ENCODE measurements at places on chromosomes 12 and 14.

DNA sequence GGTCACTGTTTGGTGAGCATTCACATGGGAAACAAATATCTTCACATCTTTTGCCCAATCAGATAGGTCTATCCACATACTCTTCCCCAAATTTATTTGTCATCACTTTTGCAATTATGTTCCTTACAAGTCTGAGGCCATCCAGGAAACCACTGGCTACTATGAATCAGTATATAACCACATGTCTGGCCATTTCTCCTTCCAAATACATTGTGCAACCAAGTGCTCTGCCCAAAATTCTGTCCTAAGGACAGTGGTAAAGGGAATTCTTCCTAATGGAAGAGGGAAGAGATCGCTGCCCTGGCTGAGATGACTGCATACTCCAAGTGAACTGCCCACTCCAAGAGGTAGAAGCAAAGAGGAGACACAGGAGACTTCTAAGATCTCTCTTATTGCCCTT is 148.9 kb upstream of the MAX start:
- DNase-seq: peak; percentile 86

GRCh38 chr12:130288206-130288605 is 49.5 kb upstream of the PIWIL1 start:
- DNase-seq: no peak

- DNase-seq: no peak
Measured at GRCh38 chr14:104076743-104077142, 8.8 kb upstream of the ASPG start.

DNA sequence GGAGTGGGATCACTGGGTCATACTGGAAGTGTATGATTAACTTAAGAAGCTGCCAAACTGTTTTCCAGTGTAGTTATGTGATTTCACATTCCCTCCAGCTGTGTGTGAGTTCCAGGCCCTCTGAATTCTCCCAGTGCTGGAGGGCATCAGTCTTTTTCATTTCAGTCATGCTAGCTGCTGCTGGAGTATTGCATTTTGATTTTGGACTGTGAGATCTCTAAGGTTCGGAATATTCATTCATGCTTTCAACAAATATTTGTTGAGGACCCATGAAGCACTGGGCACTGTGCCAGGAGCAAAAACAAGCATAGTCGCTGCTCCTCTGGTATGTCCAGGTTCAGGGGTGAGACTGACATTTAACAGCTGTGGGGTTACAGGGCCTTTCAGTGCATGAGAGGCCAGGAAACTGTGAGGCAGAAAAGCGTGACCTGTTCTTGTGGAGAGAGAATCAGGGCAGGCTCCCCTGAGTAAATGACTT is 133.2 kb downstream of the SCARB1 start:
- DNase-seq: no peak

DNA sequence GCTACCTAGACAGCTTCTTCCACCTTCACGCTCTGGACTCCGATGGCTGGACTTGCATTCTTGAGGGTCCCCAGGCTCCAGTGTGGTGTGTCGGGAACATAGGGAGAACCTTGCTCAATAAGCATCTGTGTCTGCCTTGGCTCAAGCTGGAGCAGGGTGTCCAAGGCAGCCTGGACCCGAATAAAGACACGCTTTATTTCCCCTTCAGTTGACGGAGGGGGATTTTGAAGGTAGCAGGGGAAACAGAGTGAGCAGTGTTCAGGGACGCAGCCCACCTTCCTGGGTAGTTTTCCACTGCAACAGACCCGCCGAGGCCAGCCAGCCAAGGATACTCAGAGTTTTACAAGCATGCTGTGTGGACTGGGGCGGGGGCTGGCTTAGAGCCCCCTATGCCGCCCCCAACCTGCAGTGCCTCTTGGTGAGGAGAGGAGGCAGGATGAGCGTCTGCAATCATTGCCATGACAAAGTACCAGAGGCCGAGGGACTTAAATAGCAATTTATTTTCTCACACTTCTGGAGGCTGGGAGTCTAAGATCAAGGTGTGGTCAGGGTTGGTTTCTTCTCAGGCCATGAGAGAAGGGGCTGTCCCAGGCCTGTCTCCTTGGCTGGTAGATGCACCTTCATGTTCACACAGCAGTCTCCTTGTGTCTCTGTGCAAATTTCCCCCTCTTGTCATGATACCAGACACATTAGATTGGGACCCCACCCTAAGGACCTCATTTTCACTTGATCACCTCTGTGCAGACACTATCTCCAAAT is 201.2 kb downstream of the CHST11 start:
- no peak for DNase-seq

GRCh38 chr14:44898551-44898950 is 63.2 kb downstream of the KLHL28 start:
- no peak for DNase-seq

GRCh38 chr12:10838461-10838860 is 10.8 kb downstream of the PRR4 start:
- no peak for DNase-seq

GRCh38 chr12:7150356-7150755 is 20.2 kb downstream of the CLSTN3 start:
- no peak for DNase-seq

DNA sequence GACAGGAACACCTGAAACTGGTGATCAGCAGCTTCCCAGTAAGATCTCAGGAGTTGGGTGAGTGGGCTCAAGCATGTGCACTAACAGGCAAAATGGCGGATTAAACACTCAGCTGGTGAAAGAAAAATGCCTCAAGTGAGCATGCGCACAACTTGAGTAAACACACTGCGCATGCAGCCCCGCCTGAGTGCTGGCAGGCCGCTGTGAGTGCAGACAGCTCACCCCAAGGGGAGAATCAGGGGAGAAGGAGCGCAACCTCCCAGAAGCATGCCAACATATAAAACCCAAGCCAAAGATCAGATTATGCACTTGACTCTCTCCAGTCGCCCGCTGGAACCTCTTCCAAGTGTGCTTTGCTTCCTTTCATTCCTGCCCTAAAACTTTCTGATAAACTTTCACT is 125.8 kb downstream of the VRK1 start:
- DNase-seq: no peak

DNA sequence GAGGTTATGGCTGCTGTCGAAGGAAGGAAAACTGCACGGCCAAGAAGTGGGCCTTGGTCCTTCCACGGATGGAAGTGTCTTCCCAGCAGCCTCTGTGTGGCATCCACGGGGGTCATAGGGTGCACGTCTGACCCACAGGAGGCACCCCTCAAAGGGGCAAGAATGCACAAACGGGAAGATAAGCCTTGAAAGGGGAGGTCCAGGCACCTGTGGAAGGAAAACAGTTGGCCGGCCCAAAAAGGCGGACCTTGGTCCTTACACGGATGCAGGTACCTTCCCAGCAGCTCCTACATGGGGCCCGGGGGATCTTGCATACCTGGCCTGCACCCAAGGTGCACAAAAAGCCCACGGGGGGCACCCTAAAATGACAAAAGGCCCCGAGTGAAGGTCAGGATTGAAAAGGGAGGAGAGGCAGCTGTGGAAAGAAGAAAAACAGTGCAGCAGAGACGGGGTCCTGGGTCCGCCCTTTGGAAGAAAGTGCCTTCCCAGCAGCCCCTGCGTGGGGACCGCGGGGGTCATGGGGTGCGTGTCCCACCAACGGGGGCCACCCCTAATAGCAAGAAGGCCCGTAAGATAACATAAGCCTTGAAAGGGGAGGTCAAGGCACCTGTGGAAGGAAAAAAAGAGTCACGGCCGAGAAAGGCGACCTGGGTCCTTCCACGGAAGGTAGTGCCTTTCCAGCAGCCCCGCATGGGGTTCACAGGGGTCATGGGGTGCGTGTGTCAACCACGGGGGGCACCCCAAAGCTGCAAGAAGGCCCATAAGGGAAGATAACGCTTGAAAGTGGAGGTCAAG is 276.1 kb downstream of the ALG10 start:
- no peak for DNase-seq

GRCh38 chr14:59926534-59926933 is 6.6 kb downstream of the LRRC9 start:
- DNase-seq: no peak

GRCh38 chr12:8658346-8658745 is 4.3 kb downstream of the MFAP5 start:
- no peak for DNase-seq

GRCh38 chr12:85632390-85632789 is 203.8 kb downstream of the RASSF9 start:
- peak; percentile 5 for DNase-seq

- DNase-seq: no peak
Measured at GRCh38 chr12:124610021-124610612, 42.7 kb upstream of the NCOR2 start.

DNA sequence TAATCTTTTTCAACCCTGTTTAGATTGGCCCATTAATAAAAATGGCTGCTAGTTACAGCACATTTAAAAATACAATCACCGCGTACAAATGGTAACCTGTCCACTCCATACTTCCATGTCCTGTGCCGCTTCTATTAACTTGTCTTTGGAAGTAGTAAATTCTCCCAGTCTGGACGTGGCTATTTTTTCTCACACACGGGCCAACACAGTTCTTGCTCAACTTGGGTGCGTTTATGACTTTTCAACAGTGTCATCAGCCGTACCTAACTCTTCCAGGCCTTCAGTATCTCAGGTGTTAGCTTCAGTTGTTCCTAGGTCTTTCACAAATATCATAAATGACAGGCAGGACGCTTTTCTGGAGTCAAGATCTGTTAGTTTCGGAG is 475 bp upstream of the PCNX1 start:
- DNase-seq: no peak

DNA sequence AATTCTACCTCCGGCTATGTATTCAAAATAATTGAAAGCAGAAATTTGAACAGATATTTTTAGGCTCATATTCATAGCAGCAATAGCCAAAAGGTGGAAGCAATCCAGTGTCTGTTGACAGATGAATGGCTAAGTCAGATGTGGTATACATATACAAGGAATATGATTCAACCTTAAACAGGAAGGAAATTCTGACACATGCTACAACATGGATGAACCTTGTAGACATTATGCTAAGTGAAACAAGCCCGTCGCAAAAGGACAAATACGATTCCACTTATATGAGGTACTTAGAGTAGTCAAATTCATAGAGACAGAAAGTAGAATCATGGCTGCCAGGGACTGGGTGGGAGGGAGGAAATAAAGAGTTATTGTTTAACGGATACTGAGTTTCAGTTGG is 331.6 kb downstream of the PCNX1 start:
- peak; percentile 30 for DNase-seq

GRCh38 chr14:66508846-66509621 is 1.1 kb downstream of the GPHN start:
- DNase-seq: peak; percentile 33

DNA sequence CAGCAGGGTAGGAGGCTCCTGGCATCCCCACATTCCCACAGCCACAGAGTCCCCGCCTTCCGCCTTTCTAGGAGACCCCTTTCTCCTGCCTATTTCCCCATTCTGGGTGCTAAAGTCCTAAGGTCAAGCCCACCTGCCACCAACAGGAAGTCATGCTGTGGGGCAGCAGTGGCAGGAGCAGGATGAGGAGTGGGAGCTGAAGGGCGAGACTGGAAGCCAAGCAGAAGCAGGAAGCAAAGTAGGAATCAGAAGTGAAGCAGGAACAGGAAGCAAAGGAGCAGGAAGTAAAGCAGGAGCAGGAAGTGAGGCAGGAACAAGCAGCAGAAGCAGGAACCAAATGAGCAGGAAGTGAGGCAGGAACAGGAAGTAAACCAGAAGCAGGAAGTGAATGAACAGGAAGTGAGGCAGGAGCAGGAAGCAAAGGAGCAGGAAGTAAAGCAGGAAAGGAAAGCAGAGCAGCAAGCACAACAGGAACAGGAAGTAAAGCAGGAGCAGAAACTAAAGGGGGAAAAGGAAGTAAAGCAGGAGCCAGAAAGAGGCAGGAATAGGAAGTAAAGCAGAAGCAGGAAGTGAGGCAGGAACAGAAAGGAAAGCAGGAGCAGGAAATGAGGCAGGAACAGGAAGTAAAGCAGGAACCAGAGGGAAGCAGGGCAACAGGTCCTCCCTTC is 38.3 kb upstream of the RIMBP2 start:
- no peak for DNase-seq

DNA sequence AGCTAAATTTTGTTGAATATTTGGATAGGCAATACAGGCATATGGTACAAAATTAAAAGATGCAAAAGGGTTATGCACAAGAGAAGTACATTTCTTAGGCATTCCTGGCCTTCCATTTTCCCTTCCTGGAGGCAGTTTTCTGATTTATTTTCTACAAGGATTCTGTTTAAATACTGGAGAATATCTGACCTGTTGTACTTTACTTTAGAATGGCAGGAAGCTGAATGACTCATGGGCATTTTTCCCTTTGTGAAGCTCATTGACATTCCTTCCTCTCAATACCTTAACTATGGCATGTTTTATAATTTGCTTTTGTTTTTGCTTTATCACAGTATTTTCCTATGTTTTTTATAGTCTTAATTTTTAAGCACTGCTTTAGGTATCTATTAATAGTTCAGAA is 62.7 kb downstream of the RCOR1 start:
- DNase-seq: no peak

- no peak for DNase-seq
Measured at GRCh38 chr12:82665142-82665923, 21.4 kb upstream of the TMTC2 start.

DNA sequence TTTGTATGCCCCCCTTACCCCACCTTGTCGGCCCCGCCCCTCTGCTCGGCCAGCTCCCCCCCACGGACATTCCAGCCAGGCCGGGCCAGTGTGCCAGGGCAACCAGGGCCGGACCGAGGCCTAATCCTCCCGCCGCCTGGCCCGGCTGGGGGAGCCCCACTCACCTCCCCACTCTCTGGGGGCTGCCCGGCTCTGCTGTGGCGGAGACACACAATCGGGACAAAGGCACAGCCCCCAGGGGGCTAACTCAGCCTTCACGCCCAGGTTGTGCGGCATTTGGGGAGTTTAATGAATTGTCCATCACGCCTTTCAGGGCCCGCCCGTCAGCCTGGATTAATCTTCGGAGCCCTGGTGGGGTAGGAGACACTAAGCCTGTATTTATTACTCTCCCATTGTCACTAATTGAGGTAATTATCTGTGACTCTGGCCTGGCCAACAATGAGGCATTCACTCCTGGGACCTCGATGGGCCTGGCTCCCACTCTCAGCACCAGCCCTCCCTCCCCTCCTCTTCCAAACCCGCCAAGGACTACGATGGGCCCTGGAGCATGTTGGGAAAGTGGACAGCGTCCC is 8.7 kb downstream of the WNT1 start:
- no peak for DNase-seq

DNA sequence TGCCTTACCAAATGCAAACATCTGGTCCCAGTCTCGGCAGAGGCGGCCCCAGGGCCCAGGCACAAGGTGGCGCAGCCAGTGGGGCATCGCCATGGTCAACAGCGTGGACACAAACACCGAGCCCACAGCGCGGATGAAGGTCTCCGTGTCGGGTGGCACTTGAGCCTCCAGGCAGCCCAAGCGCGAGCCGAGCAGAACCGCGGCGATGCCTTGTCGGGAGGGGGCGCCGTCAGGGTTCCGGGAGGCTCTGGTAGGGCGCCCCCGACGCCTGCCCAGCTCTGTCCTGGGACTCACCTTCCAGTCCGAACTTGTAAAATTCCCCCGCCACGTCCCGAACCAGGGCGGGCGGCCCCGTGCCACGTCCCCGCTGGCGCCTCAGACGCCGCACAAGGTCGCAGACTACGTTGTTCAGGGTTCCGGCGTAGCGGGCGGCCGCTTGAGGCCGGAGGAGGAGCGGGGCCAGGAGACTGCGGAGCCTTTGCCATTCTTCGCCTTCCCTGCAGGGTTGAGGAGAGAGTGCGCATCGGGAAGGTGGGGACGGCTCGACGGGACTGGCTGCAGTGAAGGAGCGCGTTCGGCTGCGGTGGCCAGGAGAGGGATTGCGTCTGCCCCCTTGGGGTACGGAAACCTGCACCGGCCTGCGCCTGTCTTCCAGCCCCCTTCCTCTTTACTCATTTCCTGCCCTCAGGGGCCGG is 1.7 kb downstream of the CYP27B1 start:
- DNase-seq: peak; percentile 60

- no peak for DNase-seq
Measured at GRCh38 chr12:64968989-64969819, 144.8 kb downstream of the TBC1D30 start.
